ENCODE measurements at places on chromosomes 6 and 20. TPM values are rescaled to one million over a fixed set of nuclear protein-coding genes. Genes with fewer than 3 reads are reported as not detected.
A peak's percentile ranks its signal among the peaks of the same experiment; 100 is the strongest.

Gene ZNF311
- total RNA-seq = 0.36 TPM

GRCh38 chr6:71678091-71678490 is 208.3 kb upstream of the RIMS1 start:
- no peak overlapping the region for H3K27ac ChIP-seq
- DNase-seq = no peak
- H3K27me3 ChIP-seq = no peaks in the 10 kb centered on the region
- H3K4me3 ChIP-seq = no peak overlapping the region
- H3K4me1 ChIP-seq = no peaks in the 10 kb centered on the region
- H3K36me3 ChIP-seq = no peaks in the 10 kb centered on the region

Gene BIRC7
- total RNA-seq = 0.27 TPM

DNA sequence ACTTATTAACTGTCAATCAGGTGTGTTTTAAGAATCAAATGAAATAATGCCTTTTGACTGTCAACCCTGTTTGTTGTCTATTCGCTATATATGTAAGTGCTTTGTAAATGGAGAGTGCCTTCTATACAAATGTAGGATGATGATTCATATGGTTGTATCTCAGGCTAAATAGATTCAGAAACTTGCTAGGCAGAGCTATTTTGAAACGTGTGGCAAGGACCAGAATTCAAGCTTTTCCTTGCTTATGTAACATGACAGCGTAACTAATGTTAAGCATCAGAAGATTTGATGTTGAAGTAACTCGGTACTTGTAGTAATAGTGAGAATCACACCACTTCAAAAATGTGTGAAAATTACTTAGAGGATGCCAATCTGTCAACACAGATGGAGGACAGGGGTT is 3.4 kb downstream of the OGFRL1 start:
- H3K4me3 ChIP-seq = peak overlapping the region; percentile 83
- H3K27me3 ChIP-seq = no peaks in the 10 kb centered on the region
- peaks cover 58% of the 10 kb centered on the region for H3K4me1 ChIP-seq
- H3K27ac ChIP-seq = peak overlapping the region; percentile 96
- H3K36me3 ChIP-seq = peaks cover 18% of the 10 kb centered on the region

- H3K36me3 ChIP-seq = no peaks in the 10 kb centered on the region
- no peak overlapping the region for H3K27ac ChIP-seq
- peaks cover 18% of the 10 kb centered on the region for H3K4me1 ChIP-seq
- DNase-seq = no peak
- H3K4me3 ChIP-seq = no peak overlapping the region
- H3K27me3 ChIP-seq = no peaks in the 10 kb centered on the region
Measured at GRCh38 chr6:90421666-90422065, 125.0 kb upstream of the BACH2 start.

GRCh38 chr20:62792182-62792939 is 3.9 kb upstream of the MRGBP start:
- H3K36me3 ChIP-seq = no peaks in the 10 kb centered on the region
- no peak overlapping the region for H3K27ac ChIP-seq
- no peaks in the 10 kb centered on the region for H3K27me3 ChIP-seq
- DNase-seq = no peak
- peaks cover 40% of the 10 kb centered on the region for H3K4me1 ChIP-seq
- H3K4me3 ChIP-seq = no peak overlapping the region

Gene WFDC12
- not detected for total RNA-seq

DNA sequence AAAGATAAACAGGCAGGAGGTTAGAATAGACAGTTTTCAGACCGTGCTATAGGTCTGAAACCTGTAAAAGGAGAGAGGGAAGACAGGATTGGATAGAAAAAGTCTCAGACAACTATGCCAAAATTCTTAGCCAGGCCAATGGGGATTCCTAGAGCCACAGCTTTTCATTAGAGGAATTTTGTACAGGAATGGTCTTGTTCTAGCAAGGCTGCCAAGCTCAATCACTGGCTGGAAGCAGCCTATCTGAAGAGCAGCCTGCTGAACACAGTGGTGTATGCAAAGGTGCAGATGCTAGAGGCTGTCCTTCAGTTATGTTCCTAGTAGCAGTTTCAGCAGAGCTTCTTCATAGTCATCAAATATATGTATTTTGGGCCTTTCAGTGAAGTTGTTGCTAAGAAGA is 313.1 kb downstream of the GRIK2 start:
- no peaks in the 10 kb centered on the region for H3K27me3 ChIP-seq
- H3K4me3 ChIP-seq = no peak overlapping the region
- H3K4me1 ChIP-seq = no peaks in the 10 kb centered on the region

GRCh38 chr6:12350644-12351170 is 60.5 kb downstream of the EDN1 start:
- H3K4me1 ChIP-seq = peaks cover 10% of the 10 kb centered on the region
- no peak overlapping the region for H3K4me3 ChIP-seq
- H3K27ac ChIP-seq = no peak overlapping the region

DNA sequence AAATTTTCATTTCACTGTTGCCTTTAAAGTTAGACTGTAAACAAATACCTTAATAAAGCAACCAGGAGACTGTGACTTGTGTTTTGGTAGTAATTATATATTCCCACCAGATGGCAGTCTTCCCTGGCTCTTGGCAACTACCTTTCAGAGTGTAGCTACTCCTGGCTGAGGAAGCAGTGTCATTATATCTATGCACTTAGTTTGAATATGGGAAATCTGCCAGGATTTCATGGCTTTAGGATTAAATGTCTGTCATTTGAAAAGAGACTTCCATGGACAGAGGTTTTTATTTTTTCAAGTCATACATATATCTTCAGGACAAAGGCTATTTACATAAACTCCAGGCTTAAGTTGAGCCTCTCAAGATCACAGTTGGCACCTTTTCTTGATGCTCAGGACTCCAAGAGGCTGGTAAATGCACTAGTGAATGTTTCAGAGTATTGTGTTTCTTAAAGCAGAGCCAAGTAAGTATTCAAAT is 160.1 kb downstream of the C6orf58 start:
- H3K36me3 ChIP-seq = no peaks in the 10 kb centered on the region
- no peak overlapping the region for H3K4me3 ChIP-seq
- H3K4me1 ChIP-seq = no peaks in the 10 kb centered on the region
- H3K27me3 ChIP-seq = peaks cover 6% of the 10 kb centered on the region

- peaks cover 16% of the 10 kb centered on the region for H3K4me1 ChIP-seq
- H3K4me3 ChIP-seq = no peak overlapping the region
- no peaks in the 10 kb centered on the region for H3K36me3 ChIP-seq
Measured at GRCh38 chr6:30130887-30131862, 4.8 kb upstream of the TRIM40 start.

DNA sequence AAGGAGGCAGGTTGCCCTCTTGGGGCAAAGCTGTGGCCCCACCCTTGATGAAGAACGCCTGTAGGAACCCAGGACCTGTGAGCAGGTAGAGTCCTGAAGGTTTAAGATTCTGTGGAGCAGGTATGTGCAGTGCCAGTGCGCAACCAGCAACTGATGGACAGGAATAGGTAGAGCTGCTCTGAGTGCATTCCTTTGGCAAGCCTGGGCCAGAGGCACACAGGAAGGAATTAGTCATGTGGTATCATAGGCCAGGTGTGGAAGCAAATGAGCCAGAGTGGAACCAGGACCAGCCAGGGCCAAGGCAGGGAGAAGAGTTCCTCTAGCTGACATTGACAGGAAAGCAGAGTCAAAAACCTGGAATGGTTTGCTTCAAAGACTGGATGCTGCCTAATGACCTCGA is 1.4 kb upstream of the KHDC1 start:
- H3K4me1 ChIP-seq = peaks cover 20% of the 10 kb centered on the region
- H3K36me3 ChIP-seq = no peaks in the 10 kb centered on the region
- no peak overlapping the region for H3K4me3 ChIP-seq
- no peak overlapping the region for H3K27ac ChIP-seq
- DNase-seq = no peak
- peaks cover 8% of the 10 kb centered on the region for H3K27me3 ChIP-seq

DNA sequence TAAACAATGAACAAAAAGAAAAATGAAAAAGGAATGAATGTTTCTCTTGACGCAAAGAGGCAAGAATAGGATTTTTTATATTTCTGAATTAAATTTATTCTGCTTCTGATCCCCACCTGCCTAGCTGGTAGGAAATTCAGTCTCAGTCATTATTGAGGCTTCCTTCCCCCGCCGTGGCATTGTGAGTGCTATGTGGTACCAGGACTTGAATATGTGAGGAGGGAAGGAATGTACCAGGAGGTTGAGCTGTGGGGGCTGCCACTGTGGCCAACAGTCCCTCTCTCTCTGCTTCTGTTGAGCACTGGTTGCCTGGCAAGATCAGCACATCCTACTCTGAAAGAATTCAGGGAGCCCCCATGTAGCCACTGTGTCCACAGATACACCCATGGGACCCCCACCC is 368.1 kb upstream of the JARID2 start:
- peaks cover 52% of the 10 kb centered on the region for H3K4me1 ChIP-seq
- no peaks in the 10 kb centered on the region for H3K27me3 ChIP-seq
- H3K27ac ChIP-seq = peak overlapping the region; percentile 81
- no peak overlapping the region for H3K4me3 ChIP-seq
- no peaks in the 10 kb centered on the region for H3K36me3 ChIP-seq

Gene GPR63
- total RNA-seq = 1.0 TPM

GRCh38 chr6:12348530-12349511 is 58.7 kb downstream of the EDN1 start:
- no peaks in the 10 kb centered on the region for H3K4me1 ChIP-seq
- no peaks in the 10 kb centered on the region for H3K27me3 ChIP-seq
- no peak overlapping the region for H3K4me3 ChIP-seq
- no peak for DNase-seq
- H3K36me3 ChIP-seq = no peaks in the 10 kb centered on the region
- H3K27ac ChIP-seq = no peak overlapping the region

Gene ARMH2
- not detected for total RNA-seq

- DNase-seq = no peak
- H3K27ac ChIP-seq = no peak overlapping the region
- H3K27me3 ChIP-seq = peaks cover 66% of the 10 kb centered on the region
Measured at GRCh38 chr6:7742223-7742785, 16.4 kb downstream of the BMP6 start.

Gene MAK
- total RNA-seq = 0.14 TPM

- H3K4me1 ChIP-seq = peaks cover 21% of the 10 kb centered on the region
- H3K27ac ChIP-seq = no peak overlapping the region
- DNase-seq = no peak
Measured at GRCh38 chr6:93413190-93413589, 6.2 kb downstream of the EPHA7 start.

Gene TCP11
- total RNA-seq = not detected

DNA sequence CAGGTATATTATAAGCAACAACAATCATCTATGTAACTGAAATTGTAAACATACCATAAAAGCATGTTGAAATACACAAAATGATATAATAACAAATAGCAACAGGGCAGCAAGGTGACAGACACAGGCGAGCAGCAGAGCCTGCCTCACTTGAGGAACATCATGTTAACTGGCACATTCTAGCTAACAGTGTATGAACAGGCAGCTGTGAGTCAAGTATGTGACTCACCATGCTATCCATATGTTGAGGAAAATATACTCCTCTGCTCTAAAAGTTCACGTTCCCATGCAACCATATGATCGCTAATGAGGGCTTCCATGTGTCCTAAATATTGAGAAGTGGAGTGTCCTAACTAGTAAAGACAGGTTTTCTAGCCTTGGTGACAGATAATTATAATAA is 18.4 kb downstream of the SERAC1 start:
- H3K36me3 ChIP-seq = peaks cover 11% of the 10 kb centered on the region
- no peak for DNase-seq
- no peak overlapping the region for H3K4me3 ChIP-seq
- H3K27ac ChIP-seq = no peak overlapping the region

Gene BFSP1
- 0.66 TPM for total RNA-seq

DNA sequence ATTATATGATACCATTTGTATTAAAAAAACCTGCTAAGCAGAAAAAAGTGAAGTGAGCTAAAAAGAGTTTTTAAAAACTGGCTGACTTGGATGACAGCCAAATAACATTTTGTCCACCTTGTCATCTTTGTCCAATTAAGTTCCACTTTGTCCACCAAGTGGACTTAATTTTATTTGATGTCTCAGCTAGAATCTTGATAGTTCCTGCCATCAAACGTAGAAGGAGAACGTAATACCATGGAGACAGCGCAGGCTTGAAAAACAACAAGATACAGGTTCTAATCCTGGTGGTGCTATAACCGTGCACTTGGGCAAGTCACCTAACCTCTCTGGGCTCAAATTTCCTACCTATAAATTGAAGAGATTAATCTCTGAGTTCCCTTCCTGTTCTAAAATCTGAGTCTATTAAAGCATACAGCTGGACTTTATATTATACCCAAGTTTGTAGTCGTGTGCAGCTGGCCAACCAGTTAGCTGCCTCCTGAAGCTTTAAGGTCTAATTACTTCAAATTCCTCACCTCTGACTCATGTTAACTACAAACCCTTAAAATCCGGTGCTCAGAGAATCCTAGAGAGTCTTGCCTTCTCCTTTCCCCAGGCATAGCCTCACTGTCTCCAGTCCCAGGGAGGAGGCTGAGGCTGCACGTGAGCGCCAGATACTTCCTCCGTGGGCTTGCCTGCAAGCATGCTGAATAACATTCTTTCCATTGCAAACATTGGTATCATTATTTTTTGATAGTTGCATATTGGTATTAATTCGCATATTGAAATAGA is 16.8 kb downstream of the TMEM244 start:
- H3K27ac ChIP-seq = no peak overlapping the region
- no peak for DNase-seq
- no peaks in the 10 kb centered on the region for H3K27me3 ChIP-seq
- no peaks in the 10 kb centered on the region for H3K36me3 ChIP-seq
- H3K4me3 ChIP-seq = no peak overlapping the region

- no peak for DNase-seq
- peaks cover 92% of the 10 kb centered on the region for H3K4me1 ChIP-seq
- H3K27ac ChIP-seq = peak overlapping the region; percentile 66
Measured at GRCh38 chr6:36827261-36828079, 11.8 kb downstream of the CPNE5 start.

Gene PRDM13
- total RNA-seq = not detected

DNA sequence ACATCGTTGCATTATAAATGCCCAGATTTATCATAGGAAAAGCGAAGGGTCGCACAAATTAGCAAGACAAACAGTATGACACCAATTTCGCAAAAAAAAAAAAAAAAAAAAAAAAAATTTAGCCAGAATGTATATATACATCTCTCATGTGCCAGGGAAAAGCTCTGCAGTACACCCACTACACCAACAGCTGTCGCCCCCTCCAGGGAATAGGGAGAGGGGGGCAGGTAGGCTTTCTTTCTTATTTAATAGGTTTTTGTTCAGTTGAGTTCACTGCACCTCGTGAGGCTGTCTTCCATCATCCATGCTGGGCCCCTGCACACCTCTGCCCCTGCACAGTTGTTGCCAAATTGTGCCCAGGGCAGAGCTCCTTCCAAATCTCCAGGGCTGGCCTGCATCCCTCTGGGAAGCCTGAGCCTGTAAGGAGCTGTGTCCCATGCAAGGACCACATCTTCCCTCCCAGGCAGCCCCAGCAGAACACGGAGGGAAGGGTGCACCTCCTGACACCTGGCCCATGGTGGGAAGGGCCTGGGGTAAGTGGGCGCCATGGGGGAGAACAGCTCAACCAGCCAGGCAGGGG is 85.4 kb downstream of the NINL start:
- H3K27ac ChIP-seq = no peak overlapping the region
- DNase-seq = no peak
- H3K36me3 ChIP-seq = peaks cover 16% of the 10 kb centered on the region
- H3K4me3 ChIP-seq = no peak overlapping the region

Gene ULBP2
- total RNA-seq = 0.93 TPM

GRCh38 chr6:139659196-139659595 is 284.7 kb upstream of the CITED2 start:
- no peaks in the 10 kb centered on the region for H3K27me3 ChIP-seq
- no peaks in the 10 kb centered on the region for H3K4me1 ChIP-seq
- no peaks in the 10 kb centered on the region for H3K36me3 ChIP-seq
- no peak overlapping the region for H3K4me3 ChIP-seq
- H3K27ac ChIP-seq = no peak overlapping the region
- no peak for DNase-seq

GRCh38 chr20:46031014-46031569 is 2.1 kb downstream of the SLC12A5 start:
- H3K4me3 ChIP-seq = no peak overlapping the region
- H3K36me3 ChIP-seq = no peaks in the 10 kb centered on the region
- H3K4me1 ChIP-seq = peaks cover 8% of the 10 kb centered on the region
- no peak overlapping the region for H3K27ac ChIP-seq
- peaks cover 100% of the 10 kb centered on the region for H3K27me3 ChIP-seq

Data from left ventricle myocardium inferior (tissue), 1 donor.